ENCODE measurements at places on chromosomes 5 and 9.

GRCh38 chr9:122125158-122125508, 32.0 kb upstream of the TTLL11 start:
- peak; percentile 62 for DNase-seq

GRCh38 chr5:42285230-42285629, 138.0 kb upstream of the GHR start:
- DNase-seq: no peak

DNA sequence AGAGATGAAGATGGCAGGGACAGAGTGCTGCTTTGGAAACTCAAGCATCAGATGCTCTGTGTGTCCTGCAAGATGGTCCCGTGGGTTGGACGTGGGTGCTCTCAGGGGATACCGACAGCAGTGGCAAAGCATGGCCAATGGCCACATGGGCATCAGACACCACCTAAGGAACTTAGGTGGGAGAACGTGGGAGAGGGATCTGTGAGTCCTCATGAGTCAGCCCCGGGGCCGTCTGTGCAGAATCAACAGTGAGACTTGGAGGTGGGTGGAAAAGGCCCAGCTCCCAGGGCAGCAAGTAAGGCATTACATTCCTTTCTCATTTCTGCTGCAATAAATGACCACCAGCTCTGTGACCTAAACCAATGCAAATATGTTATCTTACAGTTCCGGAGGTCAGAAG, 77.0 kb downstream of the RAD23B start:
- DNase-seq: no peak

DNA sequence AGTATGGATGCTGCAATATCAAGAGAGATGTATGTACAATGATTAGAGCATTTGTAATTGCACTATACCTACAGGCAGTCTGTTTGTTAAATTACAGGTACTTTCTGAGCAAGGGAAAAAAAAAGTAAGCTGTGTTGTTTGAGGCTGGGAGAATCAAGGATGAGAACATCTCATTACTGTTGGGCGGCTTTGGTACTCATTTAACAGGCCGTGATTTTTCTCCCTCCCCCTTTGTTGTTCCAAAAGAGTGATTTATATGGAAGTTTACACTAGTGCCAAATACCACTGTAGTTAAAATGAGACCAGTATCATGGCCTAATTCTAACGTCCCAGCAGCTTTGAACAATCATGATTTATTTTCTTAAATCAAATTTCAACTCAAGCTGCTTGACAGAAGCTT, 71.2 kb upstream of the GNA14 start:
- no peak for DNase-seq

DNA sequence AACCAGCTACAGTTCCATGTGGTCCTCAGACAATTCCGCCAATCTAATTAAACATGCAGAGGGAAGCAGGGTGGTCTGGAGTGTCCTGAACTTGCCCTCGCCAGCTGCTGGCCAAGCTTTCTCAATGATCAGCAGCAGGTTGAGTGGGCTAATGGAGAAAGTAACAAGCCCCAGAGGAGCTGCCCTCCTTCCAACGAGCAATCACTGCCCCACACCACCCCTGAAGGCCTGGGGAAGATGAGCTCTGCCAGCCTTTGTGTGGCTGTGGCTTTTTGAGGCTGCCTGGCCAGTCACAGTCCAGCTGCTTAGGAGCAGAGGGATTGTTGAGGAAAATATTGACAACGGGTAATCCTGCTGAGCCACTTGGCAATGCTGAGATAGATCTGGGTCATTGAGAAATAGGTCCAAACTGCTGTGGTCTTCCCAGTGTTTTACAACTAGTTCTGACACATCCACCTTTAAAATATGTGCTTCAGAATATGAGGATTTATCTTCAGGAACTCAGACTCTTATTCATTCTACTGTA, 107.3 kb downstream of the CD180 start:
- no peak for DNase-seq

GRCh38 chr5:175820230-175820629, 51.1 kb upstream of the CPLX2 start:
- DNase-seq: no peak

GRCh38 chr5:137684761-137685160, 51.1 kb downstream of the KLHL3 start:
- no peak for DNase-seq
